CD4-positive, alpha-beta memory T cell (primary cell): ENCODE measurements at places on chromosomes 6 and 20.

- no peak for DNase-seq
Measured at GRCh38 chr6:98092331-98092730, 742.0 kb upstream of the POU3F2 start.

DNA sequence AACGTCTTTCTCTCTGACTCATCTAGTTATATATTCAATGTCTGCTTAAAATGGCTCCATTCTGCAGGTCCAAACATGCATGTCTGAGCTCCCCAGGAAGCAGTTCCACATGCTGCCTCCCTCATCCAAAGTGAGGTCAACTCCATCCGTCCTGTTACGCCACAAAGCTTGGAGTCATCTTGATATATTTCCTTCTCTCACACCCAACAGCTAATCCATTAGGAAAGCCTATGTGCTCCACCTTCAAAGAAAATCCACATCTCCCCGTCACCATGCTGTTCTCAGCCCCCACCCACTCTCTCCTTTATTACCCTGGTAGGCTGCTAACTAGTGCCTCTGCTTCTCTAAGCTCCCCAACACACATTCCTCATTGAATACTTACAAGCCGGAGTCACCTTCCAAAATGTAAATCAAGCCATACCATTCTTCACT lies 130.2 kb upstream of the SYNDIG1 start:
- DNase-seq, result no peak

GRCh38 chr6:137087902-137088301 lies 43.1 kb upstream of the IL20RA start:
- no peak for DNase-seq

DNA sequence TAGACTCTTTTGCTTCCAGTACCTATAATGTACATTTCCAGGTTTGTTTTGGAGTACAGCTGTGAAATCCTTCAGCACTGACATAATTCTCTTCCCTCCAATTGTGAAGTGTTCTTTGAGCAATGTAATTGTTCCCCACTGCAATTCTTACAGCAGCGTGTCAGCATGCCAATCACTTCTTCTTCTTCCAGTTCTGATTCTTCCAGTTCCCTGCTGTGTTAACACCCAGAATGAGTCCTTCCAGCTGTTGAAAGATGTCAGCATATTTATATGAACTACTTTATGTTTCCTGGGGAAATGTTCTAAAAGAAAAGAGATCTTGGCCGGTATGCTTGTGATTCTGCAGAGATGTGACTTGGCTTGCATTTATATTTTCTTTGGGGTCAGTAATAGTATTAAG lies 213.9 kb downstream of the UNC5CL start:
- no peak for DNase-seq

GRCh38 chr6:166830185-166830890 lies 126.0 kb downstream of the RNASET2 start:
- no peak for DNase-seq

GRCh38 chr6:27872642-27873020 lies 39.6 kb downstream of the OR2B2 start:
- no peak for DNase-seq

DNA sequence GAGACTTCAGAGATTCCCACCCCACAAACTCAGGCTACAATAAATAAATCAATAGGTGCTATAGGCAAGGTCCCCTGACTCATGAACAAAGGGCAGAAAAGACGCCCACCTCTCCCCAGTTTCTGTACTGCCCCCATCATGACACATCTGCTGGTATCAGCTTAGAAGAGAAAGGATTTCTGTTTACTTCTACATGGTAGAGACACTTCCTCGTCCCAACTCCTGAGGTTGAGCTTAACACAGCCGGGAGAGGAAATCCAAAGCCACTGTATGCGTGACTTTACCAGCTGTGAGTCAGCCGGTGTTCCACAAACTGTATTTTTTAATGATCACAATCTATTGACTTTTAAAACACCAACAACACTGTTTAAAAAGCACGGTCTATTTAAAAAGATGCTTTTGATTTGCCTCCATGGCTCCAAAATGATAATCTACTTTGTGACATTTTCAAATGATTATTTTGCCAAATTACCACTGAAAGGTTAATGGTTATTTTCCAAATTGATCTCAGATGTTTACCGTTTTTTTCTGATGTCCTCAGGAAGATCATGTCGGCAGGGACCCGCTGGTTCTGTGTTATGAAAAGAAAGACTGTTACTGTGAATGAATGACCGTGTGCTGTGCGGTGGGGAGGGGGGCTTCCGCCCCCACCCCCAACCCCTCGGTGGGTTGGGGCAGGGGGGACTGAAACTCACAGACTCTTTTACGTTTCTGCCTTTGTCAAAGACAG lies 72.5 kb downstream of the ATP9A start:
- DNase-seq, result no peak

GRCh38 chr6:168232062-168232461 lies 87.5 kb downstream of the DACT2 start:
- no peak for DNase-seq

DNA sequence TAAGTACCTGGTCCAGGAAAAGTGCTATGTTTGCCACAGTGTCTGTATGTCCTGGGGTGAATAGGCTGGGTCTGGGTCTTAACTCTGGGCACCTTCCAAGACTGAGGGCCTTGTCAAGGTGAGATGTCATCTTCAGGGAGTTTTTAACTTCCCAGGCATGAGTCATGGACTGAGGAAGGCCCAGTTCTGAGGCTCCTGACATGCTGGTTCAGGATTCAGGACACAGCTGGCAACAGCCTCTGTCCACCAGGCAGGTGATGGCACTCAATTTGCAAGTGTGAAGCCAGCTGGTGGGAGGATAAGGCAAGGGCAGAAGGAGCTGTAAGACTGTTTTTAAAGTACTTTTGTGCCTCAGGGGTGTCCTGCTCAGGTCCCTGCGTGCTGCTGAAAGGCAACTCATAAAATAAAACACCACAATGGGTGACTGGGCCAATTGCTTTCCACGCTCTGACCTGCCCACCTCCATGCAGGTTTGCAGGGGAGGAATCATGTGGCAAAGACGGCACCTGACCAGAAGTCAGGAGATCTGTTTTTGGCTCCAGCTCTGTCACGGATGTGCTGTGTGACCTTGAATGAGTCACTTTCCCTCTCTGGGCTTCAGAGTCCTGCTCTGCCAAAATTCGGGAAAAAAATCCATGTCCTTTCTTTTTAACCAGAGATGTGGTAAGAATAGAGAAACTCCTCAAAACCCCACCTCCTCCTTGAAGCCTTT lies 4.9 kb upstream of the PACSIN1 start:
- DNase-seq, result no peak

DNA sequence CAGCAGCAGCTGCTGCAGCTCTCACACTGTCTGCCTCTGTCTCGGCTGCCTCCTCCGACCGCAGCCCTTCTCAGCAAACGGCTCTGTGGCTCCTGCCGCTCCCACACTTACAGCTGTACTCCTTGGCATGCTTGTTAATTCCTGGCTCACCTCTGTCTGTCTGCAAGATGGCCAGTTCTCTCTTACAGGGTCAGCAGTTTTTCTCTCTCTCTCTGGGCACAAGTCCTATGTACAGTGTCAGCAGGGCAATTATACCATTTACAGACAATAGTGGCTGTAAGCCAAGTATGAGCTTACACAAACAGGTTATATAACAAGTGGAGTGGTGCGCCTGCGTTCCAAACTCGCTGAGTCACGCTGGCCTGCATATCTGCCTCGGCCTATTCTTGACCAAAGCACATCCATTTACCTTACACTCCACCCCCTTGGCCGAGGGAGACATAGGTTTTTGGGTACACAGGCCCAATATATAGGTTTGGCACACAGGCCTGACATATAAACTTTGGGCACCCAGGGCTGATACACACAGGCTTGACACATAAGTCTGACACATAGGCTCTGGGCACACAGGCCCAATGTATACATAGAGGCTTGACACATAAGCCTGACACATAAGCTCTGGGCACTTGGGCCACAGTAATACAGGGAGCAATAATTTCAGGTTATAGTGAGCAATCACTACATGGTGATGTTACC lies 4.4 kb downstream of the ZKSCAN3 start:
- no peak for DNase-seq

GRCh38 chr20:11080781-11081377 lies 407.1 kb upstream of the JAG1 start:
- DNase-seq, result no peak

DNA sequence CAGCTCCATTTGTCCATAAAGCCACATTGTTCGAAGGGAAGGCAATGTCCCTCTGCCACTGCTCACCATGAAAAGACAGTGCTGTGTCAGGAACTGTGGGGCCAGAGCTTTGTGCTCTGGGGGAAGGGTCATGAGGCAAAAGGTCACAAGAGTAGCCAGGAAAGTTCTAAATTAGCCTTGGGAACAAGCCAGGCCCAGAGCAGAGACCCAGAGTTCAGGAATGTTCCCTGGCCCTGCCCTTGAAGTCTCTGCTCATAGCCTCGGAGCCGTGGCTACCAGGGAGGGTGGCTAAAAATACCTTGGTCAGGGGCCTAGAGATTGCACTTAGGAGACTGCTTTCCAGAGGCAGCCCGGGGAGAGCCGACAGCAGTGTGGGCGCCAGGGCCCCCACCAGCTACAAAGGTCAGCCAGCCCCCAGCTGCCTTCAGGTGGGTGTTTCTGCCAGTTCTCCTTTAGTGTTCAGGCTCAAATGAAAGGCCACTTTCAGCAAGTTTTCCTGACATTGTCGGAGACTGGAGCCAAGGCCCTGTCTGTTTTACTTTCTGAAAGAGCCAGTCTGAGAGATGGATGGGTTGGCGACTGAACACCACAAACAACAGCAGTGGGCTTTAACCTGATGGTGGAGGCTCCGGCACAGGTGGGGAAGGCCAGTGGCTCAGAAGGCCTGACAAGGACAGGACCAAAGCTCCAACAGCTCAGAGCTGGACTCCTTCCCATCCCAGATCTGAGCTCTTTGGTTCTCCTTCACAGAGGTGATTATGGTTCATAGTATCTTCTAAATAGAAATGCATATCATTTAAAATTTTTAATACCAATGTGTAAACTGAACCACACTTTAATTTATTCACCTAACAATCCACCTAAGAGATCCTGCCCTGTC lies 76.2 kb downstream of the CDH26 start:
- DNase-seq, result no peak
